Fibroblast of the conjunctiva (primary cell): ENCODE measurements at places on chromosomes 6 and 20.

DNA sequence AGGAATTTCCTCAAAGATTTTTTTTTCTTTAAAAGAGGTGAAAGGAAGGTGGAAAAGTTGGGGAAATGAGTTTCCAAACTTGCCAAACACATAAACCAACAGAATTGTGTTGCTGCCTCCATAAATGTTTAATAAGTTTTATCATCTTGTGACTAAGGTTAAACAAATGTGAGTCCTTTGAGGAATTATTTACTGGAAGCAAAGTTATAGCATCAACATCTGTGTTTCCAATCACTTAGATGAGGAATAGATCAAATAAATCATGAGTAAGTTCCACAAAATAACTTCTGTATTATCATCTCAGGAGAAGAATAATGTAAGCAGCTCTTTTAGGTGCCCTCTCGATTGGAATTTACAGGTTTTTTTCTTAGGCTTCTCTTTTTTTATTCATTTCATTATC is 20.5 kb downstream of the TSHZ2 start:
- no peak for DNase-seq

GRCh38 chr6:44238687-44239350 is 8.1 kb upstream of the HSP90AB1 start:
- DNase-seq, result no peak

- no peak for DNase-seq
Observed at GRCh38 chr6:40754461-40755045, 167.4 kb upstream of the LRFN2 start.

GRCh38 chr6:8657522-8657921 is 222.2 kb upstream of the SLC35B3 start:
- no peak for DNase-seq

DNA sequence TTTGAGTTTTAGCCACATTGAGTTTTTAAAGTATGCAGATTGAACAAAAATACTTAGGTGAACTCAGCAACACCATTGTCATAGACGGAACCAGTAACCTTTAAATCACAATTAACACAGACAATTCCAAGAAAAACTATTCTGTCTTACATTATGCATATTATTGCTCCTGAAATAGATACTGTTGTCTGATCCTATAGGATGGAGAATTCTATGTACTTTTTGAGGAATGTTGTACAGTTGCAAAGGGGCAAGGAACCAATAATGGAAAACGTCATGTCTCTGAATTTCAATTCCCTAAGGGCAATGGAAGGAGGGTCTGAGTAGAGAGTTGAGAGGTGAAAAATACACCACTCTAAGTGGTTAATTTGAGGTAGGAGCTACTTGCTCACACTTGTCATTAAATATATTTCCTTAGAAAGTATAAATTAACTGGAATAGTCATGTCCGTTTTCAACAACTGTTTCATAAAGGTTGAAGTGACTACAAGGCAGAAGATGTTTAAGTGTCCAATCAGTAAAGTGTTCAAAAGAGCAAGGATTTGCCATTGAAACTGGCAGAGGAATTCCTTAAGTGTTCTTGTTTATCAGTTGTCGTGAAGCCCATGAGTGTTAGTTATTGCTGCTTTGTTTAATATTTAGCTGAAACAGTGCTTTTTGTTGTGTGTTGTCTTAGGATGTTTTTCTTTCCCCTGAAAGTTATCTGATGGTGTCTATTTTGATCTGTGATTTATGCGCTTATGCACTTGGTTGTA is 1.3 kb downstream of the NKAIN2 start:
- DNase-seq, result no peak
